SK-N-SH (cell line): ENCODE measurements at places on chromosomes 3 and 15.
A peak's percentile ranks its signal among the peaks of the same experiment; 100 is the strongest.

DNA sequence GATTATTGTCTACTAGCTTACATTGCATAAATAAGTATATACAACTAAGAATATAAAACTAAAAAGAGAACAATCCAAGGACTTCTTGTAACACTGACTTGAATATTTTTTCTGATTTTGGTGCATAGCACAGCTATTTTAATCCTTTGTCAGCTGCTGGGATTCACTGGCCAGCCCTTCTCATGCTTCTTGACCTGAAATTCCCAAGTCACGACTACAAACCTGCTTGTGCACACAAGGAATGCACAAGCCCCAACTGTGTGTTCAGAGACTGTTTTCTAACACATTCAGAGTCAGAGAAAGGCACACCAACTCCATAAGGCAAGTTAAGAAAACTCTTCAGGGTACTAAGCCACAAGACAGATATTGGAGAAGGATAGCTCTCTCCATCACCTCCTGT is 80.9 kb downstream of the TNIK start:
- DNase-seq: no peak

DNA sequence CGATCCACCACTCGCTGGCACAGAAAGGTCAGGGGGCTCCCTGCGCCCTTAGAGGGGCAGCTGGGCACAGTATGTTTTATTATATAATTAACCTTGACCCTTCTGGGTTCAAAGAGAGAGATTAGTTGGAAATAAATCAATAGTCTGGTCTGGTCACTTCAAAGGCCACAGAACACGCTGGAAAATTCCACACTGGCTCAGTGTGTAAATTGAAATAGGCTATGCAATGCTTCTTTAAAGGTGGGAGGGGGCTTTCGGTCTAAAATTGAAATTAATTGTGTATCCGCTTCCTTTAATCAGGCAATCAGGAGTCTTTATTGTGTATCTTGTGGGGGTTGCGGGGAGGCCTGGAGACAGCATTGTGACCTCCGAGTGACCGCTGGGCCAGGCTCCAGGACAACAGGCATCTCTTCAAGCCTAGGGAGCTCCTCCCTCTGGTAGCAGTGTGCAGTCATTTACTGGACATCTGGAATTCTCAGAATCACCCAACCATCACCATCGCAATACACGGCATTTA is 8.0 kb downstream of the RNU5B-1 start:
- peak; percentile 77 for DNase-seq

- DNase-seq: peak; percentile 92
Measured at GRCh38 chr15:80695099-80695910, at the start of gene ABHD17C. TSS of gene ABHD17C (plus strand) at chr15:80695310. CDS start at chr15:80695430, 120 bp downstream.

- DNase-seq: no peak
Measured at GRCh38 chr15:52118969-52119749, 6.6 kb upstream of the BCL2L10 start.

- DNase-seq: no peak
Measured at GRCh38 chr3:183038221-183038620, 57.9 kb upstream of the DCUN1D1 start.

- DNase-seq: no peak
Measured at GRCh38 chr3:192494174-192494573, 233.2 kb downstream of the FGF12 start.

GRCh38 chr3:122033023-122033422 is 11.0 kb upstream of the ILDR1 start:
- no peak for DNase-seq
